Spinal cord (tissue), 10 donors: ENCODE measurements at places on chromosomes 16 and 17. TPM values are rescaled to one million over a fixed set of nuclear protein-coding genes. Genes with fewer than 3 reads are reported as not detected.
A peak's percentile ranks its signal among the peaks of the same experiment; 100 is the strongest.

GRCh38 chr17:80872001-80872500, 119.6 kb upstream of the CHMP6 start:
- peak; percentile 83 for DNase-seq

DNA sequence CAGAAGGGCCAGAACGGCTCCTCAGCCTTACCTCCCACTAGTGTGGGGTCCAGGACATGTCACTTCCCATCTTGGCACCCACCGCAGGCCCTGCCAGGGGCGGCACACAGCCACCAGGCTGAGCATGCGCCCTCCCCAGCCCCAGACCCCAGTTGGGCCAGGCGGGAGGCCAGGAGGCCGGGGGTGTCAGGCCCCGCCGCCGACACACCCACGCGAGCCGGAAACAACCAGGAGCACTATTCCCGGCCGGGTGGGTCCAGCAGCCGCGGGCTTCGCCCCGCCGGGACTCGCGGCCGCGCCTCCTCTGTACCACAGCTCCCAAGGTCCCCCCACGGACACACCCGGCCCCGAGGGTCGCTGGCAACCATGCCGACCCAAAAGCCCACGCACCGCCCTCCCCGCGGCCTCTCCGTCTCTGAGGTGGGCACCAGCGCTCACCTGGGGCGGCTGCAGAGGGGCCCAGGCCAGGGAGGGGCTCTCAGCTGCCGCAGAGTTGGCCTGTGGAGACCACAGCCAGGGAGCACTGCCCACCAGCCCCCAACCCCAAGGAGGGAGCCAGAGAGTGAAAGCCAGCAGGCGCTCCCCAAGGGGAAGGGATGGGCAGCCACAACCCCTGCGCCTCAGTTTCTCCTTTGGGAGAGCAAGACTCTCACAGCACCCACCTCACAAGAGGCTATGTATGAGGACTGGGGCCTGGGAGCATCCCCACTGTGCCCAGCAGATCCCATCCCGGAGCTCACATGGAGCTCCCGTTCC, 18.0 kb downstream of the B9D1 start:
- DNase-seq = no peak

- no peak for DNase-seq
Measured at GRCh38 chr16:27634779-27635178, 84.8 kb downstream of the KATNIP start.

GRCh38 chr16:47375423-47375822, 85.4 kb downstream of the ITFG1 start:
- DNase-seq = no peak

SLC6A2 gene
- polyA plus RNA-seq = 0.23 TPM

ITGA2B gene
- polyA plus RNA-seq = 10.2 TPM
